KG1 (cell line): ENCODE measurements at places on chromosomes 6 and 20.

DNA sequence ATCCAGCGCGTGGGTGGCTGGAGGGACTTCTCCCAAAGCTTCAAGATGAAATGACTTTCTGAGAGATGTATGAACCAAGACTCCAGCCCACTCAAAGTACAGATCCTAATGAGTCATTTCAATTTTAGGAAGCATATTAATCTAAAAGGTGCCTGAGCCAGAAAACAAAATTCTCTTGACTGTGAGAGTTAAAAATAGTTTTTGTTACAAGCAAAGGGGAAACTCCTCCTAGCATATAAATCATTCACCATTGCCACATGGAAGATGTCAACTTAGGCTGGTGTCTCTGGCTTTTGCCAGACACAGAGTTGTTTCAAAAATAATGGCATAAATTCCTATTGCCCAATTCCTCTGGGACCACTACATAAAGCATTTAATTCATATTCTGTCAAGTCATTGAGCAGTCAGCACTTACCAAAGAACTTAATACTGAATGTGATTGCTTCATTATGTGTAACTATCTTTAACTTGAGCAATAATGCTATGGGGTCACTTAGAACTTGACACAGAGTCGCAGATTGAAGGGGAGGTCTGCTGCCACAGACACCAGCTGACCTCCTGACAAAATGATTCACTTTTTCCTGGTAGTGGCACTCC, 280.6 kb downstream of the SLC35F1 start:
- no peak for DNase-seq

GRCh38 chr20:64247307-64247618, 8.3 kb upstream of the PCMTD2 start:
- DNase-seq = no peak

DNA sequence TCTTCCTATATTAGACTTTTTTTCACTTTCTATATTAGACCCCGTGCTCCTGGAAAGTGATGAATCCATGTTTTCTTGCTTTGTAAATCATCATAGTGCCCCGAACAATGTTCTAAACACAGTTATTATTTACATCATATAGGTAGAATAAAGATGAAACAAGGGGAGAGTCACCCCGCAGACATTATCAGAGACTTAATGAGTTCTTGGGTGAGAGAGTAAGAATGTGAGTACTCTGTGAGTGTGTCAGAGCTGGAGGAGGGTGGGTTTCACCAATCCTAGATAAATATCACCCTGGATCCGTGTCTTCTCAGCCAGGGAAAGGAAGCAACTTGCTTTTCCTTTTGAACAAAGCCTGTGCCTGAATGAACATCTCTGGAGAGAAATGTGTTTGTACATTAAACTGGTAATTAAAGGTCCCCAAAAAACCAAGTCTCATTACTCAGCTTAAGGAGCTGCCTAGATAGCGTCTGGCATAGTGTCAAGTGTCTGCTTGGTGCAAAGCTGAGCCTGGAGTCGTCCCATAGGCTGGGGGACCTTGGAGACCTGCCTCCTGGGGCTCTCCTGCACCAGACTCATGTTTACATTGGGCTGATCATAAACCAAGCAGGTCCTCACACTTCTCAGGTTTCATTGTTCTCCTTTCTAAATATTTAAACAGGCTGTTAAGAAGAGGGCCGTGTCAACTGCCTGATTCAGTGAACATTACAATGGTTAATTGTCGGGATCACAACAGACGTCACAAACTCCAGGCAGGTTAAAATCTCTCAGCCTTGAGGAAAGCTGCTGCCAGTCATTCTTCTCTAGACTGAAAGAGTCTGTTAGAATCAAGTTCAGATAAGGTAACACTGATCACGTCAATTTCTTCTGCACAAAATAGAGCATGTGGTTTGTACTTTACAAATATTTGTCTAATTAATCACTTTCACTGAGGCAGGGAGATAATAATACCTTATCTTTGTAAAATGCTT, 179.7 kb upstream of the MYLIP start:
- no peak for DNase-seq

DNA sequence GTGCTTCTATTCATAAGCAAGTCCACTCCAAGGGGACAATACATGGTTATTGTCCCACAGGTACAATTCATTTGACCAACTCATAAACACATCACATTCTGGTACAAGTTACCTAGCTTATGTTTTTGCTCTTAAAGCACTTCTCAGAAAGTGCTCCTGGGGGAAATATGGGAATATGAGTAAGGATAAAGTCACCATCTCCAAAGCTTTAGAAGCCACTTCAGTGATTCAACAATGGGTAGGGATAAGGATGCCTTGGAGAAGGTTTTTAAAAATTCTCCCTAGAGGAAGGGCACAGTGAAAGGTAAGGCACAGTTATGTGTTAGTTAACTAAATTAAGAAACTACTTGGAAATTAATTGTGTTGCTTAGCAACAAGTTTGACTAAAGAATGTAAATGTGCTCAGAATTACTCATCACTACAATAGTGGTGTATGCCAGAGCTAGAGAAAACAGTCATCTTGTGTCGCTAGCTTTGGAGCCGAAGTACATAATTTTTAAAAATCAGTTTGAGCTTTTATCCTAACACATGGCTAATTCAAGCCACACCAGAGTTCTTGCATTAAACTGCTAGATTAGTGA, 39.5 kb upstream of the LAMP5 start:
- no peak for DNase-seq

GRCh38 chr6:135030056-135030473, 24.6 kb downstream of the HBS1L start:
- DNase-seq = no peak

GRCh38 chr6:14804785-14805210, 441.1 kb upstream of the JARID2 start:
- no peak for DNase-seq

DNA sequence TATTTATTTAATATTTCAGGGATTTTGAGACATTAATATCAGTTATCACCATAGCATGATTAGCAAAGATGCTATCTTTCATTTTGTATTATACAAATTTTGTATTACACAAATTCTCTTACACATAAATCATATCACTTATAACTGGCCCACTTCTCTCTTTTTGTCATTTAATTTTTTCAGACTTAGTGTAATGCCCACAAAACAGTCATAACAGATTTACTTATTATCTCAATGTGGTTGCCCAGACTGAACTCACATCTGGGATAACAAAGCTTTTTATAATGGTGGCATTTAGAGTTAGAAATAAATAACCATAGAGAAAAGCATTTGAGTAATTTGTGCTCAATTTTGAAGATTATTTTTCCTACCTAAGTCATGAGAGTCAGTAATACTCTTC, 148.3 kb downstream of the TFAP2B start:
- DNase-seq = no peak

DNA sequence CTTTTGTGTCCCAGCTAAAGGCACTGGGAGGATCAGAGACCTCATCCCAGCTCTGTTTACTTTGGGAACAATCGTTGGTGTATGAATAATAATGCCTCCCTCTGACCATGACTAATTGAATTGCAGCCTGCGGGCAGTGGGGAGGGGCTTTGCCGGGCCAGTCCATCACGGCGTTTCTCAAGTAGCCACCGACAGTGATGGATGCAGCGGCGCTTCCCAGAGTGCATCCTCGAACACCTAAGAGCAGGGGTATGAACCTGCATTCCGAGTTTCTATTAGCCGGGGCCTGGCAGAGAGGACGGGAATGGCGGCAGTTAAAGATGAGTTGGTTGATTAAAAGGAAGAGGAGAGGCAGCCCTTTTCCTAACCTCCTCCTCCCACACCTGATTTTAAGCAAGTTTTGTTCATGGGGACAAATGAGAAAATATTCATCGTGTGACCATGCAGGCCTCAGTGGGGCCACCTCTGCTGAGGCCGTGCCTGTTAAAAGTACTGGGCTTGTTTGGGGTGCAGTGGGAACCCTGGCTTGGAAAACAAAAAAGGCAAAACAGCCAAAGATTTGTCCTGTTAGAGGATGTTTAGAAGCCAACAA, 154.1 kb downstream of the FOXA2 start:
- DNase-seq = no peak

DNA sequence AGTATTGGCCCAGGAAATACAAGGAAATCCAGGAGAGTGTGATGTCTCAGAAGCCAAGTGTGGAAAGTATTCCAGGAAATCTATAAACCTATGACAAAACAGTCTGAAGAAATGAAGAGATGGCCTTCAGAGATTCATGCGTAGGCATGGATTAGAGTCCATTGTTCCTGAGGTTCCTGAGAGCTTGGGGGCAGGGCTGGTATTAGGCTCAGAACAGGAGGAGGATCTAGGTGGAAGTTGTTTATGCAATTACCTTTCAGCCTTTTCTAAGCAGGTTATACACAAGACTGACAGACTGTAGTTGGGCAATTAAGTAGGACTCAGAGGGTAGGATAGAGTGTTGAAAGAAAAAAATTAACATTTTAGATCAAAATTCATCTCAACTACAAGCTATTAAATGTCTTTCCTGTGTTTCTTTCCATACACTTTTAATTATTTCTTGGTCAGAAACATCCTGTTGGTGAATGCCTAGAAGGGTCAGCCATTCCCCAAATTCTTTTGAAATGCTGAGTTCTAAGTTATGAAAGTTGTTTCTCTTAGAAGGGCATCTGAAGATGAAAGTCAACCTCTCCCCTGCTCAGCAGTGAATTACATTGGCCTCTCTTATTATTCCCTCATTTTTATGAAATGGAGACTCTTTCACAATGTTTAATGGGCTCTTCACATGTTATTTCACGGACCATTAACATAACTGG, 201.2 kb upstream of the MYLIP start:
- DNase-seq = no peak

- DNase-seq = no peak
Observed at GRCh38 chr6:154921482-154921881, 73.6 kb upstream of the TIAM2 start.

- no peak for DNase-seq
Observed at GRCh38 chr20:60579941-60580515, 621.8 kb downstream of the CDH26 start.

DNA sequence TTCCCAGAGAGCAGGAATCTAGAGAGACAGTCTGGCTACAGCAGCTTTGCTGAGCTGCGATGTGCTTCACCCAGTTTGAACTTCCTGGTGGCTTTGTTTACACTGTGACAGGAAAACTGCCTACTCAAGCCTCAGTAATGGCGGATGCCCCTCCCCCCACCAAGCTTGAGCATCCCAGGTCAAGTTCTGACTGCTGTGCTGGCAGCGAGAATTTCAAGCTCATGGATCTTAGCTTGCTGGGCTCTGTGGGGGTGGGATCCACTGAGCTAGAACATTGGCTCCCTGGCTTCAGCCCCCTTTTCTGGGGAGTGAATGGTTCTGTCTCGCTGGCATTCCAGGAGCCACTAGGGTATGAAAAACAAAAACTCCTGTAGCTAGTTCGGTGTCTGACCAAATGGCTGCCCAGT, 91.0 kb upstream of the ESR1 start:
- DNase-seq = no peak

GRCh38 chr6:169801396-169802160, 50.2 kb downstream of the ERMARD start:
- no peak for DNase-seq

DNA sequence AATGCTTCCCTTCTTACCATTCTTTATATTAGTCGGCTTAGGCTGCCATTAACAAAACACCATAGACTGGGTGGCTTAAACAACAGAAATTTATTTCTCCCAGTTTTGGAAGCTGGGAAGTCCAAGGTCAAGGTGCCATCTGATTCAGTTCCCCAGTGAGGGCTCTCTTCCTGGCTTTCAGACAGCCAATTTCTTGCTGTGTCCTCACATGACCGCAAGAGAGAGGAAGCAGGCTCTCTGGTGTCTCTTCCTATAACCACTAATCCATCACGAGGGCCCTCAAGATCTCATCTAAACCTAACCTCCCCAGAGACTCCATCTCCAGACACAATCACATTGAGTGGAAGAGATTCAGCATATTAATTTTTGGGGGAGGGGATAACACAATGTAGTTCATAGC, 193.0 kb upstream of the SGK1 start:
- no peak for DNase-seq

GRCh38 chr6:81725127-81725526, 27.4 kb downstream of the TENT5A start:
- no peak for DNase-seq

- DNase-seq = peak; percentile 90
Observed at GRCh38 chr6:26322645-26323482, 42.1 kb upstream of the BTN3A2 start.

DNA sequence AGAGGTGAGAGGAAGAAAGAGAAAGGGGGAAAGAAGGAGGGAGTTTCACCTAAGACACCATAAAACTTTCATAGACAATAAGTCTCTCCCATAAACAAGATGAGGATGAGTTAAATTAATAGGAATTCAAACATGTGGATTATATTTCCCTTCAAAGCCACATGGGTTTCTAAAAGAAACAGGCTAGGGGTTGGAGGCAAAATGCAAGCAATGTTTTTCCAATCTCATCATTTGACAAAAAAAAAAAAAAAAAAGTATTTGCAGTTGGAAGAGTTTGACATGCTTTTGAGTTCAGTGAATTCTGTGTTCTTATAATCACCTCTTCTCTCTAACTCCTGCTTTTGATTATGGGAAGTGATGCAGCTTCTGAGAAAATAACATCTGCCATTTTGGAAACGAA, 286.5 kb upstream of the PRND start:
- no peak for DNase-seq

- DNase-seq = no peak
Observed at GRCh38 chr6:52754443-52754842, 8.8 kb downstream of the GSTA2 start.

- DNase-seq = no peak
Observed at GRCh38 chr20:13690943-13691342, 52.2 kb upstream of the TASP1 start.

DNA sequence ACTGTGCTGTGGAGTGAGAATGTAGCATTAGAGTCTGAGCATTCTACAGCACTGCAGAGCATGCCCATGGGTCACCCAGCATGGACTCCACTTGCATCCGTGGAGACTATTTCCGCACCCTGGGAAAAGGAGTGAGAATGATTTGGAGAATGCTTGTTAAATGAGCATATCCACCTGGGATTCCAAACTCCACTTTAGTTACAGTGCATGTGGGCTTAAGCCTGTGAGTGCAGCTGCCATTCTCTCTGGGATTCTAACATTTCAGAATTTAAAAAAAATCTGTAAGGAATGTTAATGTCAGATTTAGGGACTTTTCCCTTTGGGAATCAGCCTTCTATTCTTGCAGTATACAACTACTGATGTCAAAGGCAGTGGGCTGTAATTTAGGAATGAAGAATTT, 33.4 kb downstream of the KIF25 start:
- DNase-seq = no peak

DNA sequence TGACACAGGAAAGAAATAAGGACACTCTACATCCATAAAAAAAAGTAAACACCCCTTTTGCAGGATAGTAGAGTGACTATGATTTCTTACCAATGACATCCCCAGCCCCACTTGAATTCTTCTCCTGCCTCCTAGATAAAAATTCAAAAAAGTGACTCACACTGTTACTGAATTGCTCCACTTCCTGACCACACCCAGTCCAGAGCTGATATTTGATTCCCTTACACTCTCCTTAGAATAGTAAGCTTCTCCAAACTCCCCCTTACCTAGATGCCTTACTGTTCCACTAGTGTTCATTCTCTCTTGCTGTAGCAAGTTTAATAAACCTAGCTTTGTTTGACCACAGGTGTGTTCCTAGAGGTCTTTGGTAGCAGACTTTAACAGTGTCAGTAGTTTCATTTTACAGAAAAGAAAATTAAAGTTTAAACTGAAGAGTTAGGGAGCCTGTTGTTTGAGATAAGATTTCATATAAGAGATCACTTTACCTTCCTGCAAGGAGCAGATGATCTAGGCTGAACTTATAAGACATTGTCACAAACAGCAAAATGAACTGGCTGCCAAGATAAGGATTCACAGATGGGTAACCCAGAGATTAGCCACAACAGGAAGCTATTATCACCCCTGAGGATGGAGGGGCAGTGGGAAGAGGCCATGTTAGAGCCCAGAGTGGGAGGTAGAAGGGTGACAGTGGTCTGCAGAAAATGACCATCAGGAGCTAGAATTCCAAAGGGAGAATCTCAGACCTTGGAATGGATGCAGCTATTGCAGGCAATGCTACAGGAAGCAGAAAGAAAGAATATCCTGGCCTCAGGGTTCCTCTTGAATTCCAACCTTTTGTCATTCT, 28.4 kb upstream of the BTN3A2 start:
- DNase-seq = no peak
